Hepatocyte (in vitro differentiated cells): ENCODE measurements at places on chromosomes 11 and 22.

- DNase-seq = no peak
Measured at GRCh38 chr22:37151401-37151800, 1.7 kb upstream of the IL2RB start.

DNA sequence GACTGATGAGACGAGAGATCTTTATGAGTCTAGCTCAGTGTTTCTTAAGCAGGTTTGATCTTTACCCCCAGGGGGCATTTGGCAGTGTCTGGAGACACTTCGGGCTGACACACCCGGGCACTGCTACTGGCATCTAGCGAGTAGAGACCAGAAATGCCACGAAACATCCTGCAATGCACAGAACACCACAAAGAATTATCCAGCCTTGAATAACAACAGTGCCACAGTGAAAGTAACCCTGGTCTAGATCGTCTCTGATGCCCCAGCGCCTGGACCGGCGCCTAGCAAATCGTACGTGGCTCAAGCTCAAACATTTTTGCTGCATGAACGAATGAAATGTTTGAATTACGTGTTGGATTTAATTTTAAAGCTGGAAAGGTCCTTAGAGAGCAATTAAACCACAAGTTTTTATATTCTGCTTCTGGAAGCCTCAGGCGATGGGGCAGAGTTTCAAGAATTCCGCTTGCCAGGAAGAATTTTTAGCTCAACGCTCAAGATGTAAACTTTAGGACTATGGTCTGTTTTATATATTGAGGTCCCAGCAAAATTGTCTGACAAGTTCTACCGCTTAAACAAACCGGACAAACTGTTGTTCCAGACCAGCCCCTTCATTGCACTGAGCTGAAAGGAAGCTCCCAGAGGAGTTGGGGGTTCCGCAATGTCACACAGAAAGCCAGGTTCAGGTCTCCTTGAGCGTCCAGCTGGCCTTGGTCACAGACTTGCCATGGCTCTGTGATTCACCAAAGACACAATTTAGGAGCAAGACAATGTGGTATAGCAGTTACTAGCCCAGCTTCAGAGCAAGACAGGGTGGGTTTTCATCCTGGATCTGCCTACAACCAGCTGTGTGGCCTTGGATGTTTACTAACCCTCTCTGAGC is 44.2 kb upstream of the SMTN start:
- DNase-seq = no peak

- no peak for DNase-seq
Measured at GRCh38 chr11:114553642-114554041, 6.0 kb downstream of the NXPE1 start.

DNA sequence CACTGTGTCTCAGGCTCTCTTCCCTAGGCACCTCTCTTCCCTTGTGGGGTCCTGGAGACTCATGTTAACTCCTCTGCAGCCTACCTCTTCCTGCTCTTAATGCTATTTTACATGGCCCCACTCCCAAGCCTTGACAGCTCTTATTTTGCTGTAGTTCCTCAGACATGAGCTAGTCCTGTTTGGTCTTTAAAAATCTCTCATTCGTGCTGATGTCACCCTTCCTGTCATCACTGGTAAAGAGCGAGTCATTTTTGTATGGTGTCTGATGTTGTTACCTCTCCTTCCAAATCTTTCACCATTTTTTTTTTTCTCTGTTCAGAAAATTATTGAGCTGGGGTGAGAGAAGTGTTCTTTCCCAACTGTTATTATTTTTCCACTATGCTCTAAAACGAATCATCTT is 84.8 kb upstream of the ZBED5 start:
- no peak for DNase-seq
